ENCODE measurements at places on chromosomes 7 and 10. TPM values are rescaled to one million over a fixed set of nuclear protein-coding genes. Genes with fewer than 3 reads are reported as not detected.

DNA sequence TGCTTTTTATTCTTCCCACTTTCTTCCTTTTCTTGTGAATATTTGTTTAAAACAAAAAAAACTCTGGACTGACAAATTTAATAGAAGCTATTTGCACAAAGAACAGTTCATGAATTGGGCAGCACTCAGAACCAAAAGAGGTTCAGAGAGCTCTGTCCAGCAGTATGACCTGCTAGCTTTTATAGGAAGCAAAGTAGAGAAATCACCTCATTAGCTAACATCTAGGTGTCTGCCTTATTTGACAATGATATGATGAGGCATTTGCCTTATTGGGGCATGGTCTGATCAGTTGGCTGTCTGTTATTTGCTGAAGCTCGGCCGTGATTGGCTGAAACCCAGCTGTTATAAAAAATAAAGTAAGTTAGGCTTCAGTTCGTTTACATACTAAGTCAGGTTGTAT is 819 bp upstream of the TRIM4 start:
- no peaks in the 10 kb centered on the region for H3K27me3 ChIP-seq
- no peak for DNase-seq
- peaks cover 44% of the 10 kb centered on the region for H3K4me1 ChIP-seq
- peak overlapping the region; percentile 95 for H3K4me3 ChIP-seq

DNA sequence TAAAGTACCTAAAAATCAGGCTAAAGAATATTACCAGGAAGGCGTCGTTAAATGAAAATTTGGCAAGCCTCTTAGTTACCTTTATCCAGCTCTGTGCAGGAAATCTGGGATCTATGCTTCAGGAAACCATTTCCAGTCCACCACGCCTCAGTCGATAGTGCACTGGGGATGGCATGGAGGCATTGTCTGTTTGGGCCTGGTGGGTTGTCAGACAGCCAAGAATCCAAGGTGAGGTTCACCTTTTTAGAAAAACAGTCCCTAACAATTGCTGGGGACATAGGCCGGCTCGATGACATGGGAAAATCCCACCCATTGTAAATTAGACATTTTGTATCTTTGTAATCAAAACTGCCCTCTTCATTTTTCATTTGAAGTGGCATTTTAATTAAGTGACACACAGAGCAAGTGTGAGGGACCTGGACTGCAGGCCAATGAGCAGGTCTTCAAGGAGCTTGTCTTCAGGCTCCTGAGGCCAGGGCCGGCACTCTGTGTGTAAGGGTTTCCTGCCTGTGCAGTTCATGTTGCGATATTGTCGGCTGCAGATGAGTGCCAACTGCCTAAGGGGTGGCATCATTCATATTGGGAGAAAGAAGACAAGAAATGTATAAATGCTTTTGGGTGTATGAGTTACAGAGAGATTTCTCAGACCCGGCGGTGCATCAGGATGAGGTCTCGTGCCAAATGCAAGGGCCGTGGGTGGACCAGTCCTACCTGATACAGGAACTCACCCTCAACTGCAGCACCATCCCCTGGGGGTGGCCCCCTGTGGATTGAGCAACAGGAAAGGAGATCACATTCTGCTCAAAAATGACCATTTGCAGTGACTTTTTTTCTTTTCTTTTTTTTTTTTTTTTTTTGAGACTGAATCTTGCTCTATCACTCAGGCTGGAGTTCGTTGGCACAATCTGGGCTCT is 80.8 kb downstream of the PTPRE start:
- H3K27me3 ChIP-seq, result peaks cover 6% of the 10 kb centered on the region
- H3K36me3 ChIP-seq, result peaks cover 3% of the 10 kb centered on the region
- peaks cover 77% of the 10 kb centered on the region for H3K4me1 ChIP-seq
- no peak overlapping the region for H3K27ac ChIP-seq

The AOAH gene
- total RNA-seq, result 18.8 TPM

The SFMBT2 gene
- total RNA-seq, result 28.2 TPM

GRCh38 chr10:28179006-28179742 is 123.7 kb downstream of the MPP7 start:
- peak; percentile 50 for DNase-seq
- H3K27me3 ChIP-seq, result no peaks in the 10 kb centered on the region
- peaks cover 41% of the 10 kb centered on the region for H3K4me1 ChIP-seq
- no peaks in the 10 kb centered on the region for H3K36me3 ChIP-seq
- H3K27ac ChIP-seq, result peak overlapping the region; percentile 97
- peak overlapping the region; percentile 84 for H3K4me3 ChIP-seq

- no peak overlapping the region for H3K4me3 ChIP-seq
- H3K4me1 ChIP-seq, result no peaks in the 10 kb centered on the region
- no peak overlapping the region for H3K27ac ChIP-seq
- DNase-seq, result no peak
Measured at GRCh38 chr10:116281775-116282174, 8.8 kb upstream of the GFRA1 start.

GRCh38 chr10:79396520-79396919 is 48.9 kb downstream of the ZCCHC24 start:
- no peak for DNase-seq
- no peaks in the 10 kb centered on the region for H3K27me3 ChIP-seq
- no peak overlapping the region for H3K27ac ChIP-seq
- H3K36me3 ChIP-seq, result no peaks in the 10 kb centered on the region
- H3K4me1 ChIP-seq, result no peaks in the 10 kb centered on the region
- no peak overlapping the region for H3K4me3 ChIP-seq

GRCh38 chr10:79007421-79008319 is 61.1 kb upstream of the ZMIZ1 start:
- DNase-seq, result no peak
- H3K36me3 ChIP-seq, result no peaks in the 10 kb centered on the region
- peaks cover 9% of the 10 kb centered on the region for H3K4me1 ChIP-seq
- no peaks in the 10 kb centered on the region for H3K27me3 ChIP-seq
- H3K27ac ChIP-seq, result no peak overlapping the region
- H3K4me3 ChIP-seq, result no peak overlapping the region

The ADAM12 gene
- total RNA-seq, result 0.63 TPM

- DNase-seq, result no peak
- no peak overlapping the region for H3K27ac ChIP-seq
- H3K27me3 ChIP-seq, result no peaks in the 10 kb centered on the region
- H3K4me3 ChIP-seq, result no peak overlapping the region
Measured at GRCh38 chr7:105689067-105689819, 108.0 kb upstream of the EFCAB10 start.

The GALNT17 gene
- not detected for total RNA-seq

DNA sequence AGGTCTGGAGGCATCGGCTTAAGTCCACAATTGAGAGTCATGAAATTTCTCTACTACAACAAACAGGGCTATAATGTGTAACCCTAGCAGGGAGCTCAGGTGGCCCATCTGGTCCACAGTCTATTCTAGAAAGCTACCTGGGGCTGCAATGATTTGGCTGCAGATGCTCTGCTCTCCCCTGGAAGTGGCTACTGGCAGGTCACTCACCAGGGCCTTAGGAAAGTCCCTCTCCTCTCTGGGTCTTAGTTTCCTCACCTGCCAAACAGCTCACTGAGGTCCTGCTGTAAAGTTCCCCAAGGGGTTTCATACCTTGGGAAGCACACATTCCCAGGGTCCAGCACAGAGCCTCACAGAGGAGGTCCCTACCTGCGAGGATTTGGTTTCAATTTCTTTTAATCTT is 2.5 kb downstream of the IGFBP3 start:
- no peak overlapping the region for H3K4me3 ChIP-seq
- H3K36me3 ChIP-seq, result no peaks in the 10 kb centered on the region
- H3K27me3 ChIP-seq, result peaks cover 43% of the 10 kb centered on the region
- no peak overlapping the region for H3K27ac ChIP-seq

GRCh38 chr10:106559442-106559841 is 605.1 kb downstream of the SORCS1 start:
- H3K4me1 ChIP-seq, result no peaks in the 10 kb centered on the region
- no peak for DNase-seq
- H3K27me3 ChIP-seq, result no peaks in the 10 kb centered on the region
- H3K27ac ChIP-seq, result no peak overlapping the region
- H3K4me3 ChIP-seq, result no peak overlapping the region
- H3K36me3 ChIP-seq, result no peaks in the 10 kb centered on the region

The TSPAN33 gene
- 31.5 TPM for total RNA-seq
